Stimulated activated CD4-positive, alpha-beta T cell treated with anti-CD3 and anti-CD28 coated beads, TNF-alpha, amount 100 ng/mL, for 24 hours (primary cell): ENCODE measurements at places on chromosomes 11 and 22.

- DNase-seq: no peak
These were observed 763.2 kb upstream of the TENM4 start for GRCh38 chr11:80204021-80204420.

- DNase-seq: no peak
These were observed 183.0 kb downstream of the TBC1D22A start for GRCh38 chr22:46945481-46945880.

GRCh38 chr11:94423507-94423906 is 22.3 kb upstream of the GPR83 start:
- DNase-seq: no peak

DNA sequence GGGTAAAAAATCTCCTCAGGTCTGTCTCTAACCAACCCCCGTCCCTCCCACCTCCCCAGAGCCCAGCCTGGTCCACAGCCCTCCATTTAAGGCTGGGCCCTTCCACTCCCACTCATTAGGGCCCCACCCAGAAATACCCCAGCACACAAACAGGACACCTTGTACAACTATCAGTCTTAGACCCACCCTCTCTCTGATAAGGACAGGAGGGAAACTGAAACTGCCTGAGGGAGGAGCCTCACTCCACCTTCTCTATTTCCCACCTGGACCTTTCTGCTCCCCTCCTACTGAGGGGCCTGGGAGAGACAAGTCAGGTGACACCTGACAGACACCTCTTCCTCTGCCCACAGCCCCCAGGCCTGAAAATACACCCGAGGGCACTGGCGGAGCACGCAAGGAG is 90.2 kb downstream of the PLEKHA7 start:
- DNase-seq: no peak

DNA sequence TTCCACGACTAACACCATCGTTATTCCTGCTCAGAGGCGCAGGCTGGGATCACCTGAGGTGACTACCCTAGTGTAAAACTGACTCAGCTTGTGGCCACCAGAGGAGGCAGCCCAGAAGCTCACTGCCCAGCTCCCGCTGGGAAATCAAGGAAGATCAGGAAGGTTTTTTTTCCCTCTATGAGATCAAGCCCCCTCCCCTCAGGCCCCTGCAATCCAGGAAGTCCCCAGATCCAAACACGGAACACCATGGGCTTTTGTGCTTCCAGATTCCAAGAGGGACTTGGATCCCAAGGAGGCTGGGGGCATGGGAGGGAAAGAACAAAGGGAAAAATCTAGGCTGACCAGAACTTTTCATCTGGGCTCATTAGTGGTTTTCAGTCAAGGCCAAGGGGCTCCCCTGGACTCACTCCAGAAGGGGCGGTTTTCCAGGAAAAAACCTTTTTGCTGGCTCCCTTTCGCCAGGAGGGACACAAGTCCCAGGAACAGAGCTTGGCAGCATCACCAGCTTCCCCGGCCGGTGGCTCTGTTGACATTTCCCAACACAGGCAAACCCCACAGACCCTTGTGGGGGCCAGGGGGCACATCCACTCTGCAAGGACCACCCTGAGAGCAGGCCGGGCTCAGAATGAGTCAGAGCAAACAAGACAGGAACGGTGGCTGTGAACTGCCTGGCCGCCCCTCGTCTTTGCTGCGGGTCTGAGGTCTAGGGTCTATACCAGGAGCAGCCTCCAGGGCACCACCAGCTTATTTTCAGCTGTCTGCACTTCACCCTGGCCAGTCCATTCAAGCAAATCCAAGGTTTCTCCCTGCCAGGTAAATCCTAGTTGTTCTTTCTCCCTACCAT is 36.8 kb downstream of the MYH9 start:
- no peak for DNase-seq

- no peak for DNase-seq
These were observed 71.2 kb downstream of the ADM start for GRCh38 chr11:10376061-10376460.

DNA sequence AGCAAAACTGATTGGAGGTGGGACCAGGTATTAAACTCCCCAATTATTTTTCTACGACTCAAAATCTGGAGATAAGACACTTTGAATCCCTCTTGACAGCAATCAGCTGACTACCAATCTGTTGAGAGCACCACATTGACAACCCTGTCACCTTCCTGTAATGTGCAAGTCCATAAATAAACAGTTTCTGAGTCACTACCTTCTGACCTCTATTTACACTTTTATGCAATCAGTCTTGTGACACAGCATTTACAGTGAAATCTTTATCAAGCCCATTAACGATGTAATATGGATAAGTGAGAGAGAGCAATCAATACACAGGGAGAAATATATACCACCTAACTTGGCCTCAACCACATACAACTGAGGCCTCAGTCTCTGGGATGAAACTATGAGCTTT is 283.7 kb upstream of the ANO5 start:
- no peak for DNase-seq

DNA sequence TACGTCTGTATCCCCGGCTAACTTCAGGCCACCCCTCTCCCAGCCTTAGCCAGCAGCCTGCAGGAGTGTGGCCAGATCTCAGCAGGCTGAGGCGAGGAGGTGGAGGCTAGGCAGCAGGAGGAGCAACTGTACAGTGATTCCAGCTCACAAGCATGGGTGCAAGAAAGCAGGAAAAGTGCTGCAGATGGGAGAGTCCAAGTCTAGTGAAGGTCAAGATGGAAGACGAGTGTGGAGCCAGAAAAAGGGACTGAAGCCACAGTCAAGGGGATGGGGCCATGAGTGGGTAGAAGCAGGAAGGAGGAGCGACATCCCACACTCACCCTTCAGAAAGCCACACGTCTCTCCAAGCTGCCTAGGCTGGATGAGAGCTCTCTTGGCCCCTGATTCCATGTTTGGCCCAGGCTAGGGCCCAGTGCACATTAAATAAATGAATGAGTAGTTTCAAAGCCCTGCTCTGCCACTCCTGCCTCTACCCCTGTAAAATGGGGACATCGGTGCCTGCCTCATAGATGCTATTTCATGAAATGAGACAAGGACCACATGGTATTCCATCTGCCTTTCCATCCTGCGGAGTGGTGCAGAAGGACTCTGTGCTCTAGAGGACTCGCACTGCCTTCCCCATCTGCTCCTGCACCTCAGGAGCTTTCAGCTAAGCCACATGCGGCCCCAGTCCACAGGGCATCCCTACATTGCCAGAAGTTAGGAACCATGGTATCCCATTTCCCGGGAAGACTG is 2.9 kb downstream of the YDJC start:
- no peak for DNase-seq

- no peak for DNase-seq
These were observed 19.7 kb upstream of the KAT5 start for GRCh38 chr11:65692367-65692766.

GRCh38 chr11:59706518-59707285 is 6.9 kb downstream of the OR10V1 start:
- DNase-seq: no peak

DNA sequence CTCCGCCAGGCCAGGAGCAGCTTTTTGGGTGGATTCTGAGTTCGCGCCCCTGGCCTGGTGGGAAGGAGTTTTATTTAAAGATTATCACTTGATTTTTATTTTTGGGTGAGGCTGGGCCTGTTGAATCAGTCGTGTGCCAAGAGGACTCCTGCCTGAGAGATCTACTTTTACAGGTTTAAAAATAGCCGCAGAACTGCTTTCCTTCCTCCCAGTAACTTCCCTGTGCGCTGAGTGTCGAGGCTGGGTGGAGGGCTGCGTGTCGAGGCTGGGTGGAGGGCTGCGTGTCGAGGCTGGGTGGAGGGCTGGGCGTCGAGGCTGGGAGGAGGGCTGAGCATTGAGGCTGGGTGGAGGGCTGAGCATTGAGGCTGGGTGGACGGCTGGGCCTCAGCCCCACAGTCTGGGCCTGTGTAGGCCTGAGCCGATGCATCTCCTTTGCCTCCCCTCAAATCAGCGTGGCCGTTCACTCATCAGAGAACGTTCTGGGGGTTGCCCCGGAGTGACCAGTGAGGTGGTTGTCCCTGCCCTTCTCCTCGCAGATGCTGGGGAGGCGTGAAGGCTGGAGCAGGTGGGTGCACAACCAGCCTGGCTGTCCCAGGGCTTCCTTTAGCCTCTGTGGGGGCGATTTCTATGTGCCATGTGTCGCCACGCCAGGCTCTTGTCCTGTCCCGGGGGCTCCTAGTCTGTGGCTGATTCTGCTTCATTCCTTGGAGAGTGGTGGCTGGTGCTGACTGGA is 30.1 kb downstream of the GRAMD4 start:
- no peak for DNase-seq
